ENCODE measurements at places on chromosomes 2 and 18.

DNA sequence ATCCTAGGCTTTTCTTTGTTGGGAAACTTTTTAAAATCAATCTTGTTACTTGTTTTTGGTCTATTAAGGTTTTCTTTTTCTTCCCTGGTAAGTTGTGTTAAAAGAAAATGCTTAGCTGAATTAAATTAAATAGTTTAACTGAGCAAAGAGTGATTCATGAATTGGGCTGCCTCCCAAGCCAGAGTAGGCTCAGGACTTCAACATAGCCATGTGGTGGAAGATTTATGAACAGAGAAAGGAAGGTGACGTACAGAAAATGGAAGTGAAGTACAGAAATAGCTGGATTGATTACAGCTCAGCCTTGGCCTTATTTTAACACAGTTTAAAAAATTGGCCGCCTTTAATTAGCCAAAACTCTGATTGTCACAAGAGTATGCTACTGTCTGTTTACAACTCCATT lies 27.9 kb upstream of the GALNT5 start:
- no peak for DNase-seq

- DNase-seq = no peak
These were observed 163.9 kb downstream of the GFPT1 start for GRCh38 chr2:69222953-69223658.

DNA sequence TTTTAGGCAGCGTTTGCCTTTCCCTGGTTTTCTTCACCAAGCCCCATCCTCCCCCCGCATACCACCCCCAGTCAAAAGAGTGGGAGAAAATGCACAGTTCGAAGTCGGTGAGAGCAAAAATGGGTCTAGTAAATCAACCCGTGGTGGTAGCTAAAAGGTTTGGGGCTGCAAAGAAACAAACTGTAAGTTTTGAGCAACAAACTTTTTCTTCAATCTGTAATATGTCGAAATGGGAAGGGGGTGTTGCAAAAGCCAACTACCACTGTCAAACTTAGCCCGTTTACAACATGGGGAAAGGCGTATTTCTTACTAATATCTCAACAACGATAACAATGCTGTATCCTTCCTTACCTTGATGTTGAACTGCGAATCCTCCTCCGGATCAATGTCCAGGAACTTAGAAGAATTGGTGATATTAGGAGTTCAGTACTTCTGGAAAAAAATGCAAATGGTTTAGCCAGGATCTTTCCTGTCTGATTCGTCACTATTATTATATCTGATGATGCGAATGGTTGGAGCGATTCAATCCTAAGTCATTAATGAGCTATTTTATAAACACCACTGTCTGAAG lies 2.4 kb upstream of the SATB2 start:
- no peak for DNase-seq

GRCh38 chr2:42101206-42102023 lies 53.6 kb downstream of the PKDCC start:
- peak; percentile 72 for DNase-seq

DNA sequence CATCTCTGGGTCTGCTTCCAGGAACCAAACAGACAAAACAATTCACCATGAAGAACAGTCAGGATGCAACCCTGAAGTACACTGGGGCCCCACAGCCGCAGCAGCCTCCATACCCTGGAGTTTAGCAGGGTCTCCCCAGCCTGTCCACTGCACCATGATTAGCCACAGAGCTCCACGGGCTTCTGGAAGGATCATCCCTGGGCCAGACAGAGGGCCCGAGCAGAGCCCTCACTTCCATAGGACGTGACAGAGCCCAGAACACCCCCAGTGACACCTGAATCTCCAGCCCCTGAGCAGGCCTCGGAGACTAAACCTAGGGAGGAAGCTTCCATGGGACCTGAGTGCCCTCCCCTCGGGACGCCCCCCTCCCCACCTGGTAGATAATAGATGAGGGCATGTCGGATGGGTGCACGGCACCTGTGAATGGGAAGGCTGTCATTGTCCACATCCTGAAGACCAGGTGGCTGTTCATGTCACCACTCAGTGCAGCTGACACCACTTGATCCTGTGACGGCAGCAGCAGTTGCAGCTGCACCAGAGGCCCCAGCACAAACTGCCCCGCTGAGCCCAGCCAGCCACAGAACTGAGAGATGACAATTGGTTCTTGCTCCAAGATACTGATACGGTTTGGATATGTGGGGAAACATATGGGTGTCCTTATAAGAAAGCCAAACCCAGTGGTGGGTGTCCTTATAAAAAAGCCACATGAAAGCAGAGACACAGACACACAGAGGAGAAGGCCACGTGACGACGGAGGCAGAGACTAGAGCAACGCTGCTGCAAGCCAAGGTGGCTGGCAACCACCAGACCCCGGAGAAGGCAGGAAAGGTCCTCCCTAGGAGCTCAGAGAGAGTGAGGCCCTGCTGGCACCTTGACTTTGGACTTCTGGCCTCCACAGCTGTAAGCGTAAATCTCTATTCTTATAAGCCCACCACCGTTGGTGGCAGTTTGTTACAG lies 23.2 kb downstream of the KIF1A start:
- DNase-seq = no peak

DNA sequence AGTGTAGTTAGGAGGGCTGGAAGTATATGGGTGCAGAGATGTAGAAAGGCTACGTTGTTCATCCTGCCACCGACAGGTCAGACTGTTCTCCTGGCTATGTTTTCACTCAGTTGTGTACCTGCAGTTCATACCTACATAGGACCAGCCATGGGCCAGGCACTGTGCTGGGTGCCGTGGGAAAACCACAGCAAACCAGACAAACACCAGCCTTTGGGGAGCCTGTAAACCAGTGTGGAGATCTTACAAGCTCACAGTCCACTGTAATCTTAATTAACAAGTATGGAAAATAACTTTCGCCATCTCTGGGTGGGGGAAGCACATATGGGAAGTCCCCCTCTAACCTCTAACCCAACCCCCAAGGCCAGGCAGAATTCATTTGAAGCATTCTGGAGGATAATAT lies 12.7 kb downstream of the NCK2 start:
- no peak for DNase-seq

DNA sequence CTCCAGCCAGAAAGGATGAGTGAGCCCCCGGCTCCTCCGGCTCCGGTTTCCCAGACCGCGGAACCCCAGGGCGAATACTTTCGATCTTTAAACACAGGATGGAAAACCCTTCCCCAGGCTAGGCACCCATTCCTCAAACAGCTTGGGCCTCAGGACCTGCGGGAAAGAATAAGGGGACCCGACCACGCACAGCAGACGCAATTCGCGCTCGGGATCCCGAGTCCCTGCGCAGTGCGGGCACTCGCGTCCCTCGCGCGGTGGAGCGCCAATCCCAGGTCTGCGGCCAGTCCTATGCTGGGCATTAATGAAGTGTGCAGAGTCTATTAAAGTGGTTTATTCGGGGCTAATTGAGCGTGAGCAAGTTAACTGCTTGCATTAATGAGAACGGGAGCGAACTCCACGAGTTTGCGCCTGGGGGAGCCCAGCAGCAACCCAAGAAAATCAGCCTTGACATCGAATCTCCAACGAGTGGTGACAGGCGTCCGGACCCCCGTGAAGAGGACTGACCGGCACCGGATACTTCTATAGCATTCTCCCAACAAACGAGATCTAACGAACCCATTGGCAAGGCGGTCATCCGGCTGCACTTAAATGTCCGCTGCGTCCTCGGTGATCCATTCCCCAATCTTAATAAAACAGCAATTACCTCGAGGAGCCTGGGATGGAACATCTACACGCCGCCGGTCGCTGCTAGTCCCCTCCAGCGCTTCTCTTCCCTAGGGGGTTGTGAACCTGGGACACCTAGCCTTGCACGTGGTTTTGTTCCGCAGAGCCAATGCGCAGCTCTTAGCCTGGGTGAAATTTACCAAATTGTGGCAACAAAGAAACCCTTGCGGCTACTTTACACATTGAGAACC lies 1.6 kb downstream of the OSR1 start:
- no peak for DNase-seq

DNA sequence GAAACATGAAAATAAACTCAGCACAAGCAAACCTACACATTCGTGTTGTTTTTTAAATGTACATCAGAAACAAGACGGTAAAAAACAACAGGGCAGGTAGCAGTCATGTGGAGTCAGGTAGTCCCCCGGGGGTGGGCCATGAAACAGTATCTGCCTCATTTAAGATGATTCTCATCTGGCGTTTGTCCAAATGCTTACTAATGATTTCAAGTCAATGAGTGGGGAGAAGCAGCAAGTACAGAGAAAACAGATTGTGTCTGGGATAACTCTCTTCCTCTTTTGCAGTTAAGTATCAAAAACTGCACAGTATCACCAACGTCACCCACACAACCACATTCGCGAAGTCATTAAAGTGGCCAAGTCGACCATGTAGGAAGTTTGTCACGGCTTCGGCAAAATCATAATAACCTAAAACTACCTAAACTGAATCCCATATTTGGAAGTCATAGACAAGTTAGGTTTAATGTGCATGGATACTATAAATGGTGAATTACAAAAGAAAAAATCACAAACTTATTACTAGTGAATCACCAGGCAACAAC lies 1.3 kb downstream of the LAPTM4A start:
- peak; percentile 39 for DNase-seq

DNA sequence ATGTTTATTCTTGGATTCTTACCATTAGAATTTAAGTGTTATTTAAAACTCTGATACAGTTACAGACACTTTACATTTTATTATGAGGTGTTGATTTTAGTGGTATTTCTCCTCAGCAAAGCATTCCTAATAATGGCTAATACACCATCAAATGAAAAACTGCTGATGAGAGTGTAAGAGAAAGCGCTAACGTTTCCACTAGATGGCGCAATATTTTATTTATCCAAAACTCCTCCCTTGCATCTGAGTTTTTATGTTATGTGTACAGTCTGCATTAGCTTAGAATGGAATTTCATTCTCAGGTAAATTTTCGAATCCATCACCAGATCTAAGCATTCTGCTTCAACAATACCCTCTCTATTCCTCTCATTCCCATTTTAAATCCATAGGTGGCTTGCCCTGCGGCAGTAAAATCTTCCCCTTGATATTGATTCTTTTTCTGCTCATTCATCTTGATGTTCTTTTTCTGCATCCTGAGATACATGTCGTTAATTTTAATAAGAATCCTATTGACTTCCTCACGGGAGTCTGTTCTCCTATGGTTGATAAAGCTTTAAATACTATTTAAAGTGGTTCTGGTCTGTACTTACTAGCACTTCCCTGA lies 53.9 kb downstream of the PRKRA start:
- peak; percentile 19 for DNase-seq

DNA sequence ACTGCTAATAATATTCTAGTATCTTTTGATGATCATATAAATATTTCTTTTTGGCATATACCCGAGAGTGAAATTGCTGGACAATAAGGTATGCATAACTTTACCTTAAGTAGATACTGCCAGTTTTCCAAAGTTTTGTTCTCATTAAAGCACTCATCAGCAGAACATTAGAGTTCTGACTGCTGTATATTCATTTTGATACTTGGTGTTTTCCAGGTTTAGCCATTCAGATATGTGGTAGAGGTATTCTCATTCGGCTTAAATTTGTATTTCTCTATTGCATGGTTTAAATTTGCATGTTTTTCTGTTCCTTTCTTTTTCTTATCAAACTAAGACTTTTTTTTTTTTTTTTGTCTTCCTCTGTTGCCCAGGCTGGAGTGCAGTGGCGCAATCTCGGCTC lies 18.2 kb downstream of the CYBRD1 start:
- DNase-seq = peak; percentile 31

GRCh38 chr2:71333619-71334018 lies 2.0 kb downstream of the ZNF638 start:
- DNase-seq = no peak

DNA sequence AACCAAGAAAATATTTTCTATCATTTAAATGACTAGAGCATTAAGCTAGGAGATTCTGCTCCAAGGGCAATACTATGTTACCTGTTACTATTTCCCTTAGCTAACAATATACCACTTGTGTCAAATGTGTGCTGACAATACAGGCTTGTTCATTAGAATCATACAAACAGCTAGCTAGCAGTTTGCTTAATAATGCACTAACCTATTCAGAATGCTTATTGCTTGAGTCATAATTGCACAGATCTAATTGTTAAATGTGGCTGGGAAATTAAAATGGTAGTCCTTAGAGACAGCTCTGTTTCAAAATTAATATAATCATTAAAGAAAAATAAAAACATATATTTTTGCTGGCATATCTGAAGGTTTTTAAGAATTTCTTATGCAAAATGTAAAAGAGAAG lies 344.2 kb downstream of the ERBB4 start:
- DNase-seq = no peak

GRCh38 chr2:204023088-204023487 lies 86.5 kb downstream of the ICOS start:
- no peak for DNase-seq

DNA sequence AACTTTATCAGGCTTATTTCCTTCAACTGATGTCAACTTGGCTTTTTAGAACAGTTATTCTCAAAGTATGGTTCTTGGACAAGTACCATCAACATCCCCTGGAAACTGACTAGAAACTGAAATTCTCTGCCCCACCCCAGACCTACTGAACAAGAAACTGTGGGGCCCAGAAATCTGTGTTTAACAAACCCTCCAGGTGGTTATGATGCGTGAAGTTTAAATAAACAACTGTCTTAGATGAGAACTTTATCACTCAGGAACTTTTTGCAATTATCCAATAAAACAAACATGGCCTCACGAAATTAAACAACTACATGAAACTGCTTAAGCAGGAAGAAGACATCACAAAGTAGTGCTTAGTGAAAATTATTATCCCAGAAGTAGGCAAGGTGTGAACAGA lies 4.4 kb downstream of the HIBCH start:
- no peak for DNase-seq

GRCh38 chr2:38708900-38709566 lies 42.1 kb downstream of the SRSF7 start:
- DNase-seq = no peak

GRCh38 chr2:170446078-170446477 lies 268.1 kb downstream of the MYO3B start:
- DNase-seq = no peak

DNA sequence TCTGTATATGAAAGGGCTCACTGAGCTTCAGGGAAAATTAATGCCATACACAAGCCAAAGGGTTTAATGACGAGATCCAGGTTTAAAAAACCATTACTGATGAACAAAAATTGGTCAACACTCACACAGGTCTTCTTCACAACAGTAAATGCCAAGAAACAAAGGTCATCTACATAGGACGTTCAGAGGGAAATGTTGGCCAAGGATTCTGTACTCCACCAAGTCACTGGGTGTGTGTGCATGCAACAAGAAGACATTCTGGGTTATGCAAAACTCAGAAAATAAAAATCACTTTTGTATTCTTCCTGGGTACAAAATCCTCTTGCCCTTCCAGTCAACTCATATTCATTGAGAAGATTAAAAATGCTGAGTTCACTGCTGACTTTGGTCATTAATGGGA lies 78.3 kb downstream of the ACTR2 start:
- no peak for DNase-seq

Measured in GM06990 (cell line).